ENCODE measurements at places on chromosomes 16 and 17. TPM values are rescaled to one million over a fixed set of nuclear protein-coding genes. Genes with fewer than 3 reads are reported as not detected.

GRCh38 chr17:63309021-63309420, 137.1 kb downstream of the CYB561 start:
- DNase-seq: no peak

DNA sequence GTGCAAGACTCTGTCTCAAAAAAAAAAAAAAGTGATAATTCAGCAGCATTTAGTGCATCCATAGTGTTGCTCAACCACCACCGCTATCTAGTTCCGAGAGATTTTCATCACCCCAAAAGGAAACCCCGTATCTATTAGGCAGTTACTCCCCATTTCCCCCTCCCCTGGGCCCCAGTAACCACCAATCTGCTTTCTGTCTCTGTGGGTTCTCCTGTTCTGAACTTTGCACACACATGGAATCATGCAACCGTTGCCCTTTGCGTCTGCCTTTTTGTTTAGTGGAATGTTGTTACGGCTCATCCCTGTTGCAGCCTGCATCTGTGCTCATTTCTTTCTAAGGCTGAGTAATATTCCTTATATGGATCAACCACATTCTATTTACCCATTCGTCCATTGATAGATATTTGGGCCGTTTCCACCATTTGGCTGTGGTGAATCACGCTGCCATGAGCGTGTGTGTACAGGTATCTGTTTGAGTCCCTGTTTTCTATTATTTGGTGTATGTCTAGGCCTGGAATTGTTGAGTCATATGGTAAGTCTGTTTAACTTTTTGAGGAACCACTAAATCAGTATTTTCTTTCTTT, 8.7 kb upstream of the SYNGR2 start:
- no peak for DNase-seq

DNA sequence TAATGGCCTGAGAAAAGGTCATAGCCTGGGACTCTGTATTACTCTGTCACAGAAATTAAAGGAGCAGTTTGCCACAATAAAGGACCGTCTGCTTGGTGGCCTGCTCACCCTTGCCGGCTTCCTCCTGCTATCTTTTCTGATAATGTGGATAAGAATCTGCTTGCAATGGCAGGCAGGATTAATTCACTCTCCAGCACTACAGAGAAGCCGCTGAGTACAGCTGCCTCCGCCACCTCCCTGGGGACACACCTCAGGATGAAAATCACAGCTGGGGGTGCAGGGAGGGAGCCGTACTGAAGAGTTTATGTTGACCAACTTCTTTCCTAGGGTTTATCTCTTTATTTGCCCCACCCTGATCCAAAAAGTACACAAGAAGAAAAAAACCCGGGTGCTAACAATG, 245.9 kb upstream of the RPL38 start:
- DNase-seq: no peak

GRCh38 chr17:74110467-74110866, 93.0 kb upstream of the RPL38 start:
- DNase-seq: no peak

DNA sequence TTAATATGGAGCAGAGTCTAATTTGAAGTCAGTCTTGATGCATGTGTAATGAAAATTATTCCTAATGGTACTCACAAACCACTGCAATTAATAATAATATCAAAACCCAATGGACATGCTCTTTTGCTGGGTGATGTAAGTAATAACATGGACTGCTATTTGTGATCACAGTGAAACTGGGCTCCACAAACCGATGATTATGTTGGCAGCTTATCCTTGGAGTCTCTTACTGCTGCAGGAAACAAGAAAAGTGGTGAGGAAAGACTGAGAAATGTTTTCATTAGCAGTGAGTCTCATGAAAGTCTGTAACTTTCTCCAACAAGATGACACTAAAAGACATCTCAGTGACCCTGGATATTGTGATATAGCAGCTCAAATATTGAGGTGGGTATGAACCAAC, 45.2 kb downstream of the TMEM100 start:
- DNase-seq: no peak

DNA sequence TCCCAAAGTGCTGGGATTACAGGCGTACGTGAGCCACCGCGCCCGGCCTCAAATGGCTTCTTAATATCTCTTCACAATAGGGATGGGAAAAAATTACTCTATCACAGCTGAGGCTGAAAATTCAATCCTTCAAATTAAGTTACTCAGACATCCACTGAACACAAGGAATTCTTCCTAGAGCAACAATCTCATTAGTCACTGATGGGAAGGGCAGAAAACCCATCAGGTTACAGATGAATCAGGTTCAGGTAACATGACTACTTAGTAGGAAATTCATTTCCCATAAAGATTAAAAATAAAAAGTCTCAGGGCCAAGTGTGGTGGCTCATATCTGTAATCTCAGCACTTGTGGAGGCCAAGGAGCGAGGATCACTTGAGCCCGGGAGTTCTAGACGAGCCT, 42.5 kb upstream of the ABR start:
- DNase-seq: peak; percentile 50

The IL34 gene
- 7.8 TPM for total RNA-seq

GRCh38 chr17:43400943-43401717, 2.3 kb downstream of the ARL4D start:
- DNase-seq: peak; percentile 89

The SOX8 gene
- total RNA-seq: 0.07 TPM

GRCh38 chr17:56142325-56142724, 10.9 kb upstream of the ANKFN1 start:
- peak; percentile 15 for DNase-seq

GRCh38 chr16:51523400-51523799, 372.3 kb upstream of the SALL1 start:
- DNase-seq: peak; percentile 34

GRCh38 chr17:57561072-57561861, 183.8 kb downstream of the CCDC182 start:
- no peak for DNase-seq

DNA sequence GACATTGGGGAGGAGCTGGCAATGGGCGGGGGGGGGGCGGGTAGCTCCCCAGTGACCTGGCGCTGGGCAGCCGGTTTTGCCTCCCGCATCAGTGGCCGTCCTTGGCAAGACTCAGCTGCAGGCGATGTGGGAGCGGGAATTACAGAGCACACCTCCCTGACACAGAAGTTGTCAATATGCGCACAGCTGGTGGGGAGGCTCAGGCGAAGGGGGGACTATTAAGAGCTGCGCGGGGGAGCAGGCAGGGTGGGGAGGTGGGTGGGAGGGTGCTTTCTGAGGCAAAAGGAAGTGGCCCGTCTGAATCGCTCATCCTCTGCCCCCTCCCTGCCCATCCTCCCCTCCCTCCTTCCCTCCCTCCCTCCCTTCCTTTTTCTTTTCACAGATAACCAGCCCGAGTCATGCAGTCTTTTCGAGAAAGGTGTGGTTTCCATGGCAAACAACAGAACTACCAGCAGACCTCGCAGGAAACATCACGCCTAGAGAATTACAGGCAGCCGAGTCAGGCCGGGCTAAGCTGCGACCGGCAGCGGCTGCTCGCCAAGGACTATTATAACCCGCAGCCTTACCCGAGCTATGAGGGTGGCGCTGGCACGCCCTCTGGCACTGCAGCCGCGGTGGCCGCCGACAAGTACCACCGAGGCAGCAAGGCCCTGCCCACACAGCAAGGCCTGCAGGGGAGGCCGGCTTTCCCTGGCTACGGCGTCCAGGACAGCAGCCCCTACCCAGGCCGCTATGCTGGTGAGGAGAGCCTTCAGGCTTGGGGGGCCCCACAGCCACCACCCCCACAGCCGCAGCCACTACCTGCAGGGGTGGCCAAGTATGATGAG, 44.0 kb downstream of the SREBF1 start:
- peak; percentile 34 for DNase-seq

GRCh38 chr17:41848788-41849187, 11.2 kb downstream of the KLHL10 start:
- DNase-seq: no peak

DNA sequence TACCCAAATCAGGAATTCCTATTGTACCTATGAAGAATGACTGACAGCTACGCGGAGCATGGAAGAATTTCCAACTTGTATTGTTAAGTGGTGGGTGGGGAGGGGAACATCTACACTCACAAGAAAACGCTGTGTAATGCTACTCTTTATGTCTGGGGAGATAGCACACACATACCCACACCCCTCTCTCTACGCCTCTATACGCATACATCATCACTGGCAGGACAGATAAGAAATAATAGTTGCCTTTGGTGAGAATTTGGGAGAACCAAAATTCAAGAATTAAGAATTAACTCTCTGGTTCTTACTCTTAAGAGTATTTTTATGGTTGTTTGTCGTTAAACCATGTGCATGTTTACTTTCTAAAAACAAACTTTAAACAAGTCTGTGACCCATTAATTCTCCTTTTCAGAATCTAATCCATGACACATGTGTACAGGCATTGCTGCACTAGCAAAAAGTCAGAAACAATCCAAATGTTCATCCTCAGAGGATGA, 33.9 kb downstream of the CREBBP start:
- no peak for DNase-seq

DNA sequence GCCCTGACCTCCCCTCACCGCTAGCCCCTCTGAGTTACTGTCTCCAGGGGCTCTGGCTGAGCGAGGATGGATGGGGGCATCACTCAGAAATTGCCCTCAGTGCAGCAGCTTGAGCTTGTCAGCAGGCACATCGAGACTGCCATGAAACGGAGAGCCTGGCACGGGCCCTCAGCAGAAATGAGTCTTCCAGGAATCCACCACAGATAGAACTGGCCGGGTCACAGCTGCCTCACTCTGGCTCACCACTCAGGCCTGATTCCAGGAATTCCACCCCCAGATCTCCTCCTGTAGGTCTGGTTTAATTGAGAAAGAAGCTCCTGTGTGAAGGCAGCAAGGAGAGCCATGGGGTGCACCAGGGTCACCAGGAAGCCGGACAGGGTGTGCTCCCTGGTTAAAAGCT, 85.5 kb downstream of the GSG1L start:
- DNase-seq: peak; percentile 8

The APOBR gene
- total RNA-seq: not detected
